ENCODE measurements at places on chromosomes 7 and 10. TPM values are rescaled to one million over a fixed set of nuclear protein-coding genes. Genes with fewer than 3 reads are reported as not detected.
A peak's percentile ranks its signal among the peaks of the same experiment; 100 is the strongest.

DNA sequence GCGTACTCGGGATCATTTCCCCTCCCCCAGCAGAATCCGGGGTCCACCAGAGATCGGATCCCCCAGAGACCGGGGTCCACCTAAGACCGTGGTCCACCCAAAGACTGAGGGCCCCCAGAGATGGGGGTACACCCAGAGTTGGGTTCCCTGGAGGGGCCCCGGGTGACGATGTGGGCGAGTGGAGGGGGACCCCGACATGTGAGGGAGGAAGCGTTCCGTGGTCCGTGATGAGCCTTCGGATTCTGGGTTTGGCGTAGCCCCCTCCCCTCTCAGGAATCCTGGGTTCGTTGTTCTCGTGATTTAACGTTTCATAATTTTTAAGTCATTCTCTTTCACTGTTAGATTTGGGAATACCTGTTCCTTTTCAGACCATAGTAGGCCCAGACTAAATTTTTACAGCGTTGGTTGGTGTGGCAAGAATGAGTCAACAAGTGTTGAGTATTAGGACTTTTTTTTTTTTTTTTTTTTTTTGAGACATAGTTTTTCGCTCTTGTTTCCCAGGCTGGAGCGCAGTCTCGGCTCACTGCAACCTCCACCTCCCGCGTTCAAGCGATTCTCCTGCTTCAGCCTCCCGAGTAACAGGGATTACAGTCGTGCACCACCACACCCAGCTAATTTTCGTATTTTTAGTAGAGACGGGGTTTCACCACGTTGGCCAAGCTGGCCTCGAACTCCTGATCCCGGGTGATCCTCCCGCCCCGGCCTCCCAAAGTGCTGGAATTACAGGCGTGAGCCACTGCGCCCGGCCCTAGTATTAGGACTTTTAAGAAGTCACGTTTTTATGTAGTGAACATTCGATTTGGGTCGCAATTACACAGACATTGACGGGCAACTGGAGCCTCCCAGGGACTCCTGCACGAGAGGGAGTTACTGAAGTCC, 672 bp downstream of the GTPBP4 start:
- DNase-seq = no peak

GRCh38 chr7:141673346-141673745, 28.6 kb downstream of the DENND11 start:
- DNase-seq = no peak

DNA sequence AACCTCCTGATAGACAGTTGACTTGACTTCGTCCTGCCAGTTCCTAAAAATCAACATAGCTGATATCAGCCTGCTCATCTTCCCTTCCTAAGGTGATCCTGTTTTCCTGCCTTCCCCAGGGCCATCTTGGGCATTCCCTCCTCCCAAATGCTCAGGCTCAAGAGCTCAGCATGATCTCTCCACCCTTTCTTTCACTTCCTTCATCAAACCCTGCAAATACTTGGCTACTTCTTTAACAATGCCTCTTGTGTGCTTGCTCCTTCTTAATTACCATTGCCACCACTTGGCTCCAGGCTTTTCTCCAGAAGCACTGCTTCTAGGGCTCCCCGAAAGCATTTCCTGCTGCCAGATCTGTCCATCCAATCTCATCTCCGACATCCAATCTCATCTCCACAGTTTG, 7.3 kb downstream of the FSCN3 start:
- no peak for DNase-seq

GRCh38 chr7:16309129-16309528, 112.2 kb downstream of the CRPPA start:
- DNase-seq = no peak

- DNase-seq = no peak
These were observed 11.6 kb downstream of the ABCA13 start for GRCh38 chr7:48182718-48183369.

- DNase-seq = peak; percentile 57
These were observed 94.0 kb downstream of the ELMO1 start for GRCh38 chr7:37354656-37355131.

- DNase-seq = no peak
These were observed 88.9 kb downstream of the CTTNBP2 start for GRCh38 chr7:117784315-117784714.

DNA sequence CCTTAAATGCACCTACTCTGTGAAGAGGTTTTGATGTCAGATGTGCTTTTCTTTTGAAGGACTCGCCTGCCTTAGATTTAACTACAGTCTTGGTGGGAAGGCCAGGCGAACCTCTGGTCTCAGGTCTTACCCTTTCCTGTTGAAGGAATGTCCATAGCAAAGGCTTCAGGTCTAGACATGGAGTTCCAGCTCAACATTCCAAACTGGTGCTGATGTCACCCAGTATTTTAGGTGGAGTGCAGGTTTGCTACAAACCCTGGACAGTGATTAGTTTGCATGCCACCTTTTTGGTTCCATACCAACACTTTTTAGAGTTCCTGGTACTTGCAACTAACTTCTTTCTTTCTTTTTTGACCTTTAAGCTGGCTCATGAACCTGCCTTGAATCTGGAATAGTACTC, 258.7 kb downstream of the GFRA1 start:
- DNase-seq = no peak

GRCh38 chr10:61051344-61051743, 107.4 kb upstream of the RHOBTB1 start:
- no peak for DNase-seq

- DNase-seq = no peak
These were observed 73.3 kb downstream of the WIPF3 start for GRCh38 chr7:29879609-29880008.

DNA sequence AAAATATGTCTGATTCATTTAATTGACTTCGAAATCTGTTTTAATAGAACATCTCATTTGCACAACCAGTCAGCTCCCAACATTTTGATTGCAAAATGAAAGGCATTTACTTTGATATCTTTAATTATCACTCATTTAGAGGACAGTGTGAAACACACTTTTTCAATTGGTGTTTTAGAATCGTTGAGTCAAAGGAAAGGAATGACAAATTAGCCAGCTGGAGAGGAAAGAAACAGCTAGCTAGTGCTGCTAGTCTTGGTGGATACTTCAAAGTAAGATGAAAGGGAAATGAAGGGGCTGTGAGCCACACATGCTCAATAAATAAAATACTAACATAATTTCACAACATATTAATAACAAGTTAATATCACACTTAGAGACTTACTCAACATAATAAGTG, 570.2 kb downstream of the PHTF2 start:
- no peak for DNase-seq

DNA sequence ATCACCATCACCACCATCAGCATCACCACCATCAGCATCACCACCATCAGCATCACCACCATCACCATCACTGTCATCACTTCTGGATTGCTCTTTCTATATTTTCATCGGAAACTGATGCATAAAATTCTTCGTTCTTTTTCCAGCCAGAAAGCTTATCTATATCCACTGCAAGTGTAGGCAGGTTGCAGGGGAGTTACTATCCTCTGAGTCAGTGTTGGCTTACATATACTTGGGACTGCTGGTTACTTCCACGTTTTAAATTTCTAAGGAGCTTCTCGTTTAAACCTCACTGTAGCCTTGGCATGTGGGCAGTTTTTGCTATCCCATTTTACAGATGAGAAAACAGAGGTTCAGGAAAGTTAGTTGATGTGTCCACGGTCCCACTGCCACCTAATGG, 66.1 kb downstream of the FOXL3 start:
- DNase-seq = no peak

- DNase-seq = no peak
These were observed 81.0 kb downstream of the EBF3 start for GRCh38 chr10:129883029-129883428.

- DNase-seq = no peak
These were observed 18.5 kb upstream of the EIF5AL1 start for GRCh38 chr10:79493806-79494205.

ARMH3 gene
- 21.1 TPM for total RNA-seq

ANKRD2 gene
- total RNA-seq = not detected

GALNT17 gene
- 20.8 TPM for total RNA-seq

GPR15LG gene
- not detected for total RNA-seq

CDC14C gene
- total RNA-seq = not detected
